Stimulated activated CD4-positive, alpha-beta T cell treated with anti-CD3 and anti-CD28 coated beads, Interleukin-4, amount 100 ng/mL, for 4 hours (primary cell): ENCODE measurements at places on chromosomes 5 and 9.

DNA sequence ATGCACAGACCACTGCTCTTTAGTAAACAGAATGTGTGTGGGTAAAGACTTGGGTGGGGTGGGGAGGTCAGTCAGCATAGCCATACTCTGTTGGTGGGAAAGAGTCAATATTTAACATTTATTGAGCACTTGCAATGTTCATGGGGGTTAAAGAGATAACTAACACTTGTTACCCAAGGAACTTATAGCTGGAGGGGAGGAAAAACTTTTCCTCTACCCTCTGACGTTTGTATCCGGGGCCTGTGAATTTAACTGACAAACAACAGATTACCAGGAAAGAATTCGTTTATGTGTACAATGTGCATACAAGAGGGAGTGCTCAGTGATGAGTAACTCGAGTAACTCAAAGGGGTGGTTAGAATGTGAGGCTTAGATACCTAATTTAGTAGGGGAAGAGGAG is 6.8 kb upstream of the CLINT1 start:
- no peak for DNase-seq

DNA sequence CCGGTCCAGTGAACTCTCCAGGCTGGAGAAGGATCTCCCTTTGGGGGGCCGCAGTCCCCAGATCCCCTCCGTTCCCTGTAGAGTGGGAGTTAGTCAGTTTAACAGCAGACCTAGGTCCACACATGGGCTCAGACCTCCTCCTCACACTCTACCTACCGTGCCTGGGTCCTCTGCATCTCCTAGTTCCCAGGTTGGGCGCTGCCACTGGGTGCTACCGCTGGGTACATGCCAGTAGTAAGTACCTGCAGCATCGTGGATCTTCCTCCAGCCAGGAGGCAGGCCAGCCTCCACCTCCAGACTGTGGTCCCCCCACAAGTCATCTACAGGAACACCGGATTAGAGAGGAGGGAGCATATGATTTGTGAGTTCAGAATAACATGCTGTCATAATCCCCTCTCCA is 802 bp downstream of the APBB3 start:
- DNase-seq, result no peak

DNA sequence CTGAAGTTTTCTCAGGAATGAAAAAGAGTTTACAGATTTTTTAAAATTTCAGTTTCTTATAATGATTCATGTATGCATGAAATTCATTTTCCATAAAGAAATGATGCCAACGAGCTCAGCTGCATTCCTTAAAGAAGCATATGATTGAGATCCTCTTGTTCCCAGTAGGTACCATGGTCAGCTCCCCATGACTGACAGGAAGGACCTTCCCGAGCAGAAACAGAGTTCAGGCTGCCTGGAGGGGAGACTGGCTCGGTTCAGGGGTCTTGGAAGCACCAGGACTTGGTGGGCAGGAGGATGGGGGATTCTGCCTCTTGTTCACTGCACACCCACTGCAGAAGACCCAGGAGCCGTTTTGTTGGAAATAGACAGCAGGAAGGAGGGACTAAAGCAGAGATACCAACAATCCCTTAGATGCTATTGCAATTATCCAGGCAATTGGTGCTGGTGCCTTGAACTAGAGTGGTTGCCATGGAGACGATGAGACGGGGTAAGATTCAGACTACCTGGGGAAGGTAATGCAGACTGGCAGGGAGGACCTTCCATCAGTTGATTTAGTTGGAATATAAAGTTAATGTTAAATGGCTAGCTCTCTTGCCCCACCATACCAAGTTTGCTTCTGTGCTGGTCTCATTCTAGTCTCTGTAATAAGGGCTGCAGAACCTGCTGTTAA is 447.8 kb downstream of the MTRR start:
- DNase-seq, result no peak

- DNase-seq, result no peak
These were observed 1809.9 kb upstream of the ACO1 start for GRCh38 chr9:30574355-30575151.

- no peak for DNase-seq
These were observed 64.7 kb upstream of the CTSL start for GRCh38 chr9:87661241-87661640.

DNA sequence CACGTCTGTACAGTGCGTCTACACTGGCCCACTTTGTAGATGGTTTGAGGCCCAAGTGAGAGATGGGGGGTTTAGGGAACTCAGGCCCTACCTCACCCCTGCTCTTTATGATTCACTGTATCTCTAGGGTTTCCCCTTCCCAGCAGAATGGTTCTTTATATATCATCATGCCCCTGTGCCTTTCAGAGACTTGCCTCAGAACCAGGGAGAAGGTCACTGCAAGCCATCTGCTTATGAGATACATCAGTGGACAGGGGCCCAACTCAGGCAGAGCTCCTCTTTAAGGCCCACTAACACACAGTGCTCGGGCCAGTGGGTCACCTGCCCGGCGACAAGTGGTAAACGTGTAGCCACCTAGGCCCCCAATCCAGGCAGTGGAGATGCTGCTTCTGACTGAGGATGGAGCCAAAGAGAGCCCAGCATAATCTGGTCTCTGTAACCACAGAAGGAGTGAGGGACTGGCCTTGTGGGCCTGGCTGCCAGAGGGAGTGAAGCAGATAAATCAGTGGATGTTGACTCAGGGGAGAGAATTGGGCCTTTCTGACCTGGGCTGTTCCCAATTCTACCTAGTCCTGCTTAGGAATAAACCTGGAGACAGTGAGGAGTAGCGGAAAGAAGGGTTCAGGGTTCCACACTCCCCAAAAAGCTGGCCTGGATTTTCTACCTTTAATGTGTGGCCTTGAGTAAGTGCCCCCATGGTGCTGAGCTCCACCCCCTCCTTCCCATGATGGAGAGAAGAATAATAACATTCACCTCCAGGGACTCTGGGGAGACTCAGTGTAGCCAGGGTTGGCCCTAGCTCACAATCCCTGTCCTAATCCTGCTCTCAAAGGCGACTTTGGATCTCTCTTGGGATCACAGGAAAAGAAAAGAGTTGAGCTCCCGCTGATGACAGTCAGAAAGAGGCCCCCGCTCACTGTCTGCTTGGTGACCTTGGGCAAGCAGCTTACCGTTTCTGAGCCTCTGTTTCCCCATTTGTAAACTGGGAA is 2.8 kb upstream of the DUSP1 start:
- no peak for DNase-seq

DNA sequence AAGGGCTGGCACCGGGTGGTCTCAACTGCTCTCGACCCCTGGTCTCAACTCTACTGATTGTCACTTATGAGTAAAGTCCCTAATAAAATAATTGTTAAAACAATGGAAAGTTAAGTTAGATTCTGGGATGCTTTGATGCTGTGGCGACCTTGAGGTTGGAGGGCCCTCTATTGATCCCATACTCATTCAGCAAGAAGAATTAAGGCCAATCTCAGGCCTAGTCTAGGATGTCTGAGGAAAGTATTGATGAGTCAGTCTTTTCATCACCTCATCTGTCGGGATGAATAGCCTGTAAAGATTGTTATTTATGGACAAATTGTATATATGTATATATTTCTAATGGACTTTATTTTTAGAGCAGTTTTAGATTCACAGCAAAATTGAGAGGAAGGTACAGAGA is 50.8 kb downstream of the WDR36 start:
- no peak for DNase-seq

- DNase-seq, result no peak
These were observed 491.2 kb upstream of the TLE4 start for GRCh38 chr9:79080536-79080935.

DNA sequence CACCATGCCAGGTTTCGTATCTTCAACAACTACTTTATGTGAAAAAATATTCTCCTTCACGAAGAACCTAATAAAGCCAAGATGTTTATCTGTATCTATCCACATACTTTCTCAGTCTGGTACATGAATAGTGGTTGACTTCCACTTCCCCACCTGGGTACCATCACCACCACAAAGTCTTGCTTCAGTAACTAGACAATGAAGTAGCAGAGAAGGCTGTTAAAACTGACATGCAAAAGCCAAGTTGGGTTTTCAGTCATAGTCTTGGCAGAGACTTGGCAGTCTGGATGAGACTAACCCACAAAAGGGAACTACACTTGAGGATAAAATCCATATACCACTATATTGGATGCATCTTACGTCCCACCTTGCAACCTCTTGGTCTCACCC is 5.0 kb downstream of the P4HA2 start:
- no peak for DNase-seq

- DNase-seq, result peak; percentile 12
These were observed 48.4 kb downstream of the COX7C start for GRCh38 chr5:86665984-86666760.

DNA sequence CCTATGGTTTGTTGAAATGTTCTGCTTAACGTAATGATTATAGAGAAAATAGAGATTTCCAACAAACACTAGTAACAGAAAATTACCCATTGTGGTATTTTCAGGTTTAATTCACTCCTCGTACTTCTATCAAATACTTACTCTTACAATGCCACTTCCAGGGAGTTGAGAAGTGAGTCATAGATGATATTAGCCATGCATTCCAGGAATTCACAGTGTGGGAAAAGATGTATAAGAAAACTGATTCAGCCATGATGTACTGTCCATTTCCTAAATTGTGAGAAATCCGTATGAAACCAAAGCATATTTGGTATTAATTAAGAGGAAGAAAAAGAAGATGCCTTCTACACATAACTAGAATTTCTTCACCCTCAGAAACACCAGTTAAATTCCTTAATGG is 1854.6 kb upstream of the WWC1 start:
- DNase-seq, result no peak

DNA sequence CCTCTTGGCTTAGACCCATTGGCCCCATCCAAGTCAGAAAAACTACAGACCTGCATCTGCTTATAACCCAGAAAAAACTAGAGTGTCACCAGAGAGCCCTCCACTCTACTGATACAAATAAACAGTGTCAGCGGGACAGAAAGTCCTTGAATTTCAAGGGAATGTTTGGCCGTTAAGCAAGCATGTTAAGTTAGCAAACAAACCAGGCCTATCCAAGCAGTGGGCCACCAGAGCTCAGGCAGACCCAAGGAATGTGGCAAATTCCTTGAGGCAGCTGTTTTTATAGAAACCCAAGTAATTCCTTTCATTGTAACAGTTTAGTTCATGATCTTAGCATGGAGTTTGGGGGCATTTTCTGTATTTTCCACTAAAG is 70.9 kb downstream of the PRLR start:
- DNase-seq, result no peak

DNA sequence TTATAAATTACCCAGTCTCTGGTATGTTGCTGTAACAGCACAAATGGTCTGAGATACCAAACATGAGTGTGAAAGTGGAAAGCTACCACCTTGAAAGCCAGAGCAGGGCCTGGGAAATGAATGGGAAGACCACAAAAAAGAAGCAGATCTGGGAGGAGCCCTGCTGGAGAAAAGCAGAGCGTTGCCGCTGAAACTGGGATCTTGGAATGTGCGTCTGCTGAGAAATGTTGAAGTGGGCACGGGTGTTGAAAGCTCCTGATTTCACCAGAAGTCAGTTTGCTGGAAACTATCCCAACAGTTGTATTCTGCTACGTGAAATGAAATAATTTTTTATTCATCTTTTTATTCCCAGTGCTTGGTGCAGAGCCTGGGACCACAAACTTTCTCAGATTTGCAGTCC is 40.0 kb downstream of the NUDT12 start:
- no peak for DNase-seq

DNA sequence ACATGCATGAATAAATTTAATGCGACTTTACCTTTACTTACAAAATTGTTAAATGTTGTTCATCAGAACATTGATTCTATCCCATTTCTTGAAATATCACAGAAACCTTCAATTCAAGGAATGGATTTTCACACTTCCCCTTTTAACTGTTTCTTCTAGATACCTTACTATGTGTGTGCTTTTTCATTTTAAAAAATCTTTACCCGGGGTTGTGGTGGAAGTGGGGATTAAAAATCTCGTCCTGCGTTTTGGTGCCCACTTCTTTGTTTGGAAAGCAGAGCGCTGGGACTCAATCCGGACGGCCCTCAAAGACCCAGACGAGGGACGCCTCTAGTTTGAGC is 5.8 kb upstream of the MEF2C start:
- DNase-seq, result no peak

DNA sequence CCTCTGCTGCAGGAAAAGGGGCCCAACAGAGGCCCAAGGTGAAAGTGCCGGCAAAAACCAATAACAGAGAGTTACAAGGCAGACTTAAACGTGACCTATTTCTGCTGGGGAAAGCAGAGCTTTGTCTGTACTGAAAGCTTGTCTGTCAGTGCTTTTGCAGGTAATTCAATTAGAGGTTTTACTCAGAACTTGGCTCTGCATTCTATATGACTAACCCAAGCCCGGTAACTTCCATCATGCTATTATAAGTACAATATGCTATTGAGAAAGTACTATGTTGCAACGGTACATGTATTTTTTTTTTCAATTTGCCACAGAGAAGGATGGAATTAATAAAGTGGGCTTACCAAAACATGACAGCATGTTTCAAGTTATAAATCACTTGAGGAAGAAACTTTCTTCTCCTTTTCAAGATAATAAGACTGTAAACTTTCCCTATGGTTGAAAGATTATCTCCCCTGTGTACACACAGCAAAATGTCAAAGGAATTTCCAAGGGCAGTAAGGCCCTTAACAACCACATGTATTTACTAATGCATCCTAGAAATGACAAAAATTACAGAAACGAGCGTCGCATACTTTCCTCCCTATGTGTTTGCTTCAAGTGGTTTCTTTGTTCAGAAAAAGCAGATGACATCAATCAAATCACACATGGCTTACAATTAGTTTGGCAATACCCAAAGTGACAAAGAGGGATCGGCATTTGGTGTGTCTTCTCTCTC is 282.4 kb downstream of the EFNA5 start:
- DNase-seq, result no peak

DNA sequence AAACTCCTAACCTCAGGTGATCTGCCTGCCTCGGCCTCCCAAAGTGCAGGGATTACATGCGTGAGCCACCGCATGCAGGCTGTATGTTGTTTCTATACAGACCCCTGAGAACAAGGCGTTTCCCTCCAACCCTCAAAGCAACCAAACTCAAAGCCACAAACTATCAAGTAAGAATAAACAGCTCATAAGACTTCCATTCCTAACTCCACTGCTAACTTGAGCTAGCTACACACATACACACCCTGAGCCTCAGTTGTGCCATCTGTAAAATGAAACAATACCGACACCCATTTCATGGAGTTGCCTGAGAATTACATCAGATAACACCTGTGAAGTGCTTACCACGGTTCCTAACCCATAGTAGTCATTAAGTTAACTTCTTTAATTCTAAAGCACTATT is 70.8 kb downstream of the SERINC5 start:
- DNase-seq, result no peak
